Fibroblast of pulmonary artery (primary cell): ENCODE measurements at places on chromosomes 3 and 15.
A peak's percentile ranks its signal among the peaks of the same experiment; 100 is the strongest.

GRCh38 chr3:37668818-37669610 lies 192.7 kb upstream of the CTDSPL start:
- DNase-seq, result no peak

DNA sequence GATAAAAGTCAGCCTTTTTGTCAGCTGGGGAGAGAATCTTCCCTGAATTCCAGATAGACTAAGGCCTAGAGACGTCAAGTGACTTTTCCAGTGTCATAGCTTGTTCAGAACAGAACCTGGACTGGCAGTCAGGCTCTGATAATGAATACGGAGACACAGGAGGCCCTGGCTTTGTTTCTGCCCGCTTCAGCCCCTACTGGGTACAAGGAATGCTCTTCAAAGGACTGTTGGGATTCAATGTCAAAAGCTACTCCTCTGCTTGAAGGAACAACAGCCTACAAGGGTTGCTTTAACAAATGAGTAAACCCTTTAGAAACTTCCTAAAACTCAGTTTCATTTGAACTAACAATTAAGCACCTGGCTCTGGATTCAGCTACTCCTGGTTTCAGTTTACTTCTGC lies 412.3 kb downstream of the OXSM start:
- DNase-seq, result no peak

- peak; percentile 89 for DNase-seq
These were observed 13.0 kb upstream of the MANF start for GRCh38 chr3:51371943-51372557.

- DNase-seq, result no peak
These were observed 18.4 kb downstream of the ANKDD1A start for GRCh38 chr15:64930019-64930652.

DNA sequence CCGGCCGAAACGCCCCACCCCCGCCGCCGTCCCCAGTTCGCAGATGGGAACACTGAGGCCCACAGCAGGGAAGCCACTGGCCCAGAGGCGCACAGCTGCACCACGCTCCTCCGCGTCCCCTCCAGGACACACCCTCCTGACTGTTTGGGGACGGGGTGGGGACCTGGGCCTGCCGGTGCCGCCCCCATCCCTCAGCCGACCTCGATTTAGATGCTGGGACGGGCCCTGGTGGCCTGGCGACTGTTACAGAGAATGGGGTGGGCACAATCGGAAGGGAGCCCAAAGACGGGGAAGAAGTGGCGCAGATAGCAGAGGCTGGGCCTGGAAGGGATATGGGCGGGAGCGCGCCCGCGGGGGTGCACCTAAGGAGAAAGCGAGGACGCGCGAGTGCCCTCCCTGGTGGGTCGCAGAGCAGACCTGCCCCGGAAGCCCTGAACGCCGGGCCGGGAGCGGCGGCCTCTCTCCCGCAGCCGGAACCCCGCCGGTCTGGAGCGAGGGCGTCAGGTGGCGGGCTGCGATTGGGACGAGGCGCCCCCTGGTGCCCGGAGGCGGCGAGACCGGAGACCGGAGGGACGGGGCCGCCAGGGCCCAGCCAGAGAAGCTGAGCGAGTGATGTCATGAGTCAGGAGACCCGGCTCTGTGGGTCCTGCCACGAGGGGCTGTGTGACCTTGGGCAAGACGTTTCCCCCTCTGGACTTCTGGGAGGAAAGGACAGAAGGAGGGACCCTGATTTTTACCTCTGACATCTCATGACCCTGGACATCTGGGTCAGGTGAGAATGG lies 78.4 kb downstream of the IQSEC1 start:
- peak; percentile 66 for DNase-seq

- peak; percentile 82 for DNase-seq
These were observed 47.3 kb upstream of the TCF12 start for GRCh38 chr15:56871185-56871584.

- no peak for DNase-seq
These were observed 5.7 kb upstream of the EXOG start for GRCh38 chr3:38490281-38491030.

GRCh38 chr3:129749692-129750091 lies 143.2 kb upstream of the PLXND1 start:
- no peak for DNase-seq

DNA sequence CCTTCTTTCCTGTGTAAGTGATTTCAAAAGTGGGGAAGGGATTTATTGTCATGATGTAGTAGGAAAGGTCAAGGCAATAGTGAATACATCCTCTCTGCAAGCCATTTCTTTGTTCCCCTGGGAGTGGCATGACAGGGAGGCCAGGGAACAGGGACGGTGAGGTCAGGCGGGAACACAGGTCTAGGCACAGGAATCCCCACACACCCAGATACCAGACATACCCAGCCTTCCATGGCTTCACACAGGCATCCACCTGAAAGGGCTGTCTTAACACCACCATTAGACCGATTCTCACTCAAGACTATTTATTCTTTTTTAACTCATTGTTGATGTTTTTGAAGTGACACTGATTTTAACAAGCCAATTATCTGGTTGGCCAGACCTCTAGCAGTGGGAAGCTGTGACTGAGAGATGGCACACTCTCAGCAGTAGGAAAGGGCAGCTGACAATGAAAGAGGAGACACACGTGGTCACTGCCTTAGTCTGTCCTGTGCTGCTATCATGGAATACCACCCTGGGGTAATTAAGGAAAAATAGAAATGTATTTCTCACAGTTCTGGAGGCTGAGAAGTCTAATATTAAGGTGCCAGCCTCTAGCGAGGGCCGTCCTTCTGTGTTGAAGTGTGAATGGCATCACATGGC lies 74.6 kb upstream of the MYZAP start:
- DNase-seq, result no peak

GRCh38 chr3:56366641-56367162 lies 101.6 kb downstream of the ERC2 start:
- no peak for DNase-seq

GRCh38 chr3:128374746-128375445 lies 91.8 kb downstream of the DNAJB8 start:
- no peak for DNase-seq

GRCh38 chr15:41490355-41490754 lies 3.3 kb upstream of the ITPKA start:
- DNase-seq, result peak; percentile 96

- peak; percentile 38 for DNase-seq
These were observed 664 bp downstream of the PARP3 start for GRCh38 chr3:51942603-51943450.

- DNase-seq, result no peak
These were observed 146.0 kb downstream of the CHST2 start for GRCh38 chr3:143265501-143266070.

DNA sequence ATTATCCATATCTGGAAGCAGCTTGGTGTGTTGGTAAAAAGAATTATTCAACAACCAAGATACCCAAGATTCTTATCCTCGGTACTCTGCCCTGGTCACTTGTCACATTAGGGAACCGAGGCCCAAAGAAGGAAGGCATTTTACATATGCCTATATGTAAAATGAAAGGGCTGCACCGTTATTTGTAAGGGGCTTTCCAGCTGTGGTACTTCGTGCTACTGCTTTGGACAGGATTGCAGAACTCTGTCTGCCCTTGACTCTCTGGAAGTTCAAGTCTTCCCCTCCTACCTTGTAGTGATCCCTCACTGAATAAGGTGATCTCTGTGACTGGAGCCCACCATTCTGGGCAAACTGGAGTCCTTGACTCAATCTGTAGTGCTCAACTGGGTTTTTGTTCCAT lies 198.9 kb upstream of the TOPAZ1 start:
- DNase-seq, result no peak

GRCh38 chr3:157351981-157352380 lies 84.7 kb upstream of the PTX3 start:
- no peak for DNase-seq

GRCh38 chr15:22850055-22850454 lies 11.6 kb downstream of the NIPA2 start:
- DNase-seq, result peak; percentile 37

GRCh38 chr3:13479332-13479581 lies 849 bp upstream of the HDAC11 start:
- no peak for DNase-seq

- DNase-seq, result no peak
These were observed 225.1 kb downstream of the SNRPN start for GRCh38 chr15:25179673-25180511.
